ENCODE measurements at places on chromosomes 4 and X. TPM values are rescaled to one million over a fixed set of nuclear protein-coding genes. Genes with fewer than 3 reads are reported as not detected.

DNA sequence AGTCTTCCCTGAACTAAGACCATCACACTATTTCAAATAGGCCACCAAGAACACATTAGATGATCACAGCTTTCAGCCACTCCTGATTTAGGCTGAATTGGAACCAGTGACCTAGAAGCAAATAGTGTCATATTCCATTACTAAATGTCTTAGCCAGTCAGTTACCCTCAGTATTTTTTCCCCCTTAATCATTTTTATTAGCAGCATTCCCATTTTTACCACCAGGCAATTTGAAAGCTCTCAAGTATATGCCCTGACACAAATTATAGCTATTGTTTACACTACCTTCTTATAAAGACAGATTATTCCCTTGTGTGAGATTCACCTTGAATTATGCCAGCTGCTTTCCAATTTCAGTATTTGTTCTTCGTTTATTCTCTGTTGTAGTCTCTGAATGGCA is 1146.9 kb downstream of the PDHA2 start:
- DNase-seq: no peak

- no peak for DNase-seq
Observed at GRCh38 chr4:113838460-113838859, 76.9 kb upstream of the CAMK2D start.

DNA sequence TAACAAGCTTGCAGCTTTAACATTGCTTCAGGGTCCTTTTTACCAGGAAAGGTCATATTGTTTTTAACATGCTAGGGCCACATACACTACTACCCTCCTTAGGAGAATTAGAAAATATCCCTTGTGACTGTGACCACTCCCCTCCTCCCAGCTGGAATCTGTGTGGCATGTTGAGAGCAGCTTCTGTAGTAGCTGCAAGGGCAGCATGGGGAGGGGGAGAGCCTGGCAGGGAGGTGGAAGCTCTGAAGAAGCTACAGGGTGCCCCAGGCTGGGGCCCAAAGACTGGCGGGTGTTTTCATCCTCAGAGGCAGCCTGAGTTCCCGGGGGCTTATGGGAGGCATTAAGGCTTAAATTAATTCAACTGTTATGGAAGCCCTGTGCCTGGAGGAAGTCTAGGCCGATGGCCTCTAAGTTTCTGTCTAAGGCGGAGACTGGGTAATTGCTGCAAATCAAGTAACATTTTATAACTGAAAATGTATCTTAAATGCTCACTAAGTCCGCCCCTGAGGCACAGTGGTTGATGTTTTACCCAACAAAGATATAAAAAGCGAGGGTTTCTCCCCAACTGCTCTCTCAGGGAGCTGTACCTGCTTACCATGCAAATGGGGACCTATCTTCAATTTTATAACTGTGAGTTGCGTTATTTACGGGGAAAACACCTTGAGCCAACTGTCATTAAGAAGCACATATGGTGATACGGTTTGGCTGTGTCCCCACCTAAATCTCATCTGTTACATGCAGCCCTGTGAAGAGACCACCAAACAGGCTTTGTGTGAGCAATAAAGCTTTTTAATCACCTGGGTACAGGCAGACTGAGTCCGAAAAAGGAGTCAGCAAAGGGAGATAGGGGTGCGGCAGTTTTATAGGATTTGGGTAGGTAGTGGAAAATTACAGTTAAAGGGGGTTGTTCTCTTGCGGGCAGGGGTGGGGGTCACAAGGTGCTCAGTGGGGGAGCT is 37.4 kb upstream of the STS start:
- DNase-seq: no peak

GRCh38 chr4:67460574-67460973 is 84.7 kb downstream of the CENPC start:
- no peak for DNase-seq

- DNase-seq: no peak
Observed at GRCh38 chrX:10163031-10163430, 6.3 kb downstream of the CLCN4 start.

- no peak for DNase-seq
Observed at GRCh38 chr4:17717301-17717700, 64.1 kb downstream of the FAM184B start.

The CT45A10 gene
- total RNA-seq: not detected
